ENCODE measurements at places on chromosomes 16 and 17.

GRCh38 chr17:29663155-29663554 is 40.4 kb upstream of the CORO6 start:
- no peak for DNase-seq

DNA sequence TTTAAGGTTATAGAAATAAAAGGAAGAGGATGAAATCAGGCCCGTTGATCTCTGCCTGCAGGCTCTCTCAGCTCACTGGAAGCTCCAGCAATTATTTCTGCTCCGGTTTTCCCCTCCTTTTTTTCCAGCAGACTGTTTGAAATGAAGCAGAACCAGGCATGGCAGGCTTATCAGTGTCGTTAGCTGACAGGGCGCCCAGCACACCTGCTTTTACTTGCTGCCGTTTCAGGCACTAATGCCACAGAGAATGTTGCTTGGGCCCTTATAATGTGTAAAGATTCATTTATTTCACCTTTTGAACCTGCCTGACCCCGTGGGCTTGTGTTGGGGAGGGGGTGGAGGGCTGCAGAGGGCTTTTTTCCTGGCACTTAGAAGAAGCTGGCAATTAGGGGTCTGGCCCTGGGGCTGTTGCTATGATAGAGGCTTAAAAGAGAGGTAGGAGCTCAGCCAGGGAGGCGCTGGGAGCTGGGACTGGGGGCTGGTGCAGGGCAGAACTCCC is 108.1 kb downstream of the IRX3 start:
- no peak for DNase-seq

DNA sequence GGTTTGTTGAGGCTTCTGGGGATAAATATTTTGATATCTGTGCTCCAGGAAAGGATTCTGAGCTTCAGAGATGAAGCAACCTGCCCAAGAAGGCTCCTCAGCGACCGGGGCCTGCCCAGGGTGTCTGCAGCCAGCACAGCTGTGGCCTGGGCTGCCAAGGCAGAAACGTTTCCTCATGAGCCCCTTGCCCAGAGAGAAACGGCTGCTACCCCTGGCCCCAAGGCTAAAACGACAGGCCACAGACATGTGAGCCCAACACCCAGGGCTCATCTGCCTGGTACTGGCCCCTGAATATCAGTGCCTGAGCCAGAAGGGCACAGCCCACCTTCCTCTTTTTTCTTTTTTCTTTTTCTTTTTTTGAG is 45.4 kb upstream of the RASD1 start:
- DNase-seq = no peak

DNA sequence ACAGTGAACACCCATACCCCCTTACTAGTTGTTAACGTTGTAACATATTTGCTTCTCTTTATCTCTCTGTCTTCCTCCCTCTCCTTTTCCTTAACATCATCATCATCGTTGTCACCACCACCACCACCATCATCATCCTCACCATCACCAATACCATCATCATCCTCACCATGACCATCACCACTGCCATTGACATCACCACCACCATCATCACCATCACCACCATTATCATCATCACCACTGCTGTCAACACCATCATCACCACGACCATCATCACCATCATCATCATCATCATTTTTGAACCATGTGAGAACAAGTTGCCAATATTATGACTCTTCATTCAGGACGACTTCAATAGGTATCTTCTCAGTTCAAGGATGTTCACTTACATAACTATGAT is 35.5 kb downstream of the SHISA6 start:
- peak; percentile 24 for DNase-seq

- no peak for DNase-seq
These were observed 278.9 kb upstream of the KCNJ16 start for GRCh38 chr17:69796078-69796477.

- no peak for DNase-seq
These were observed at the start of gene ITGB4 for GRCh38 chr17:75720656-75721462. TSS of gene ITGB4 (plus strand) at chr17:75721459. CDS start at chr17:75724704, 3,245 bp downstream.

GRCh38 chr17:42428141-42428944 is 5.3 kb upstream of the CAVIN1 start:
- DNase-seq = no peak

GRCh38 chr16:86044881-86045590 is 146.1 kb downstream of the IRF8 start:
- no peak for DNase-seq

DNA sequence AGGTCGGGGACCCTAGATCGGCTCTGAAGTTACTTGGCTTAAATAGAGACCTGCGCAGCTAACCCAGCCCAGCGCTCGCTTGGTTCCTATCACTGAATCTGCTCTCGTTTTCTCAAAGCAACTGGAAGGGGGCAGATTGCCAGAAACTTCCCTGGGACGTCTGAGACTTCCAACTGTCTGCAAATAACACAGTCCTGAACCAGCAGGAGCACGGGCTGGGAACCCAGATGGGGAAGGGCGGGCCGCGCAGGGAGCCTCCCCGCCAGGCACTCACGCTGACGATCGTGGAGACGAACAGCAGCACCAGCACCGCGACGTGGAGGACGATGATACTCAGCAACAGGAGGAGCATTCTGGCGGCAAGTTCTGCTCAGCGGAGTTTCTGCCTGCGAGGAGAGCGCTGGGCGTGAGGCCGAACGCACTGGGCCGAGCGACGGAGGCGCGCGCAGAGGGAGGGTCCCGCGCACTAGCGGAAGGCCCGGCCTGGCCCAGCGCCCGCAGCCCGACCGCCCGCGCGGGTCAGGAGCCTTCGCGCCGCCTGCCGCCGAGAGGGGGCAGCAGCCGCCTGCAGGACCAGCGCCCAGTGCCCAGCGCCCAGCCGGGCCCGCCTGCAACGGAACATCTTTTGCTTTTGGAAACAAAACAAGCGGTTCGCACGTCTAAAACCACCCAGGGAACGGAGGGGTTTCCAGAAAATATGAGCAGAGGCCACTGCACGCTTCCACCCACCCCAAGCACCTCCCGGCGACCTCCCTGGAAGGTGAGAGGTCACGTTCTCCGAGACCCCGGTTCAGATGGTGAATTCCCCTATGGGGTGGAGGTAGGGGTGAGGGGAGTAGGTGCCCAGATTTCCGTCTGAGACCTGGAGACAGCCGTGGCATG is 4.5 kb downstream of the PMP22 start:
- peak; percentile 92 for DNase-seq

DNA sequence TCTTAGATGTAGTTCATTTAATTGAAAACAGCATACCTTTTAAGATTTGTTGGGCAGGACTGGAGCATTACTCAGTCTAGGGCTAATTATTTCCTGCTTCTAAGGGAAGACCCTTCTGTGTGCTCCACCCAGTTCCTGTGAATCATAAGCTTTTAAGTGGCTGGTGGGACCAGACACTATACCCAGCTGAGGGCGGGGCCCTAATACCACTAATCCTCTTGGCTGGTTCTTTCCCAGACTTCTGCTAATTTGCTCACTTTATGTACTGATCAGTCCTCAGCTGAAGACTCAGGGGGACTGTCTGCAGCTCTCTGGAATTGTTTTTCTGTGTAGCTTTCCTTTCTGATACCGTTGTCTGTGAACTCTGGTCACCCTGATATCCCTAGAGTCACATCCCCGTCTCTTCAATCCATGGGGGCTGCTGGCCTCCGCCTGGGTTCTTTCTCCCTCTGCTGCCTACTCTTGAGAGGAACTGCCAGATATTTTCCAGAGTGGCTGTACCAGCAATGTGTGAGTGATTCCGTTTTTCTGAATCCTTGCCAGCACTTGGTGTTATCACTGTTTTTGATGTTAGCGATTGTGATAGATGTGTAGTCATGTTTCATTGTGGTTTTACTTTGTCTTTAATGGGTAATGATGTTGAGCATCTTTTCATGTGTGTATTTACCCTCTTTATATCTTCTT is 35.1 kb downstream of the MFSD11 start:
- no peak for DNase-seq

DNA sequence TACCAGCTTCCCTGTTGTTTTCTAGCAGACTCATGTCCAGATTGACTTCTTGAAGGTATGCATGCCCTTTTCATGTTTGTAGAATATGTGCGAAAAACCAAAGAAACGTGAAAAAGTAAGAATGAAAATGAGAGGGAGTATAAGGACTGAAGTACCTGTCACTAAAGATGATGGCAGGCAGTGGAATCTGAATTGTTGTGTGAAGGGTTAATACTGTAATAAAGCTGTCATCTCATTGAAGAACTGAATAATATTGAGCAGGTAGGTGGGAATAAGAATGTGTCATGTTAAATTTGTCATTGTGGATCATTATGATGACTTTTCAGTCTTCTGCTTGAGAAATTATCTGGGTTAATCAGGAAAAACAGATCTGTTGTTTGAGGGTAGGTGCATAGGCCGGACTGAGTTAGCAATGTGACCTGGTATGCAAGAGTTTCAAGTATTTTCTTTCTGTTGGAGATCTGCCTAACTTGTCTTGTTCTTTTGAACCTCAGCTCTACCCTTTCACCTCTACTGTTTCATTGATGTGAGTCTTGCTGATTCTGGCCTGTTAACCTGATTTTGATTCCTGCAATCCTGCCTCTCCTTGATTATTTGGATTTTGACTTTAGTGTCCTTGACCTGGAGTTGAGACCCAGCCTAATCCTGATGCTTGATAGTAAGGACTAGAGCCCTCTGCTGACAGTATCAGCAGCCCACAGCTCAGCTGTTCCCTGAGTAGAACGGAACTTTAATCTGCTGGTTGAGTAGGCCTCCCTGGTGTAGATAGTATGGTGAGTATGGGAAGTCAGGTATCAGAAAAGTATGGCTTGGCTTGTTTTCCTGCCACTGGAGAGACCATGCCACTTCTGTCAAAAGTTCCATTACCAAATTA is 64.6 kb downstream of the MAP2K4 start:
- no peak for DNase-seq

GRCh38 chr16:3481696-3482658 is 13.3 kb downstream of the C16orf90 start:
- no peak for DNase-seq

DNA sequence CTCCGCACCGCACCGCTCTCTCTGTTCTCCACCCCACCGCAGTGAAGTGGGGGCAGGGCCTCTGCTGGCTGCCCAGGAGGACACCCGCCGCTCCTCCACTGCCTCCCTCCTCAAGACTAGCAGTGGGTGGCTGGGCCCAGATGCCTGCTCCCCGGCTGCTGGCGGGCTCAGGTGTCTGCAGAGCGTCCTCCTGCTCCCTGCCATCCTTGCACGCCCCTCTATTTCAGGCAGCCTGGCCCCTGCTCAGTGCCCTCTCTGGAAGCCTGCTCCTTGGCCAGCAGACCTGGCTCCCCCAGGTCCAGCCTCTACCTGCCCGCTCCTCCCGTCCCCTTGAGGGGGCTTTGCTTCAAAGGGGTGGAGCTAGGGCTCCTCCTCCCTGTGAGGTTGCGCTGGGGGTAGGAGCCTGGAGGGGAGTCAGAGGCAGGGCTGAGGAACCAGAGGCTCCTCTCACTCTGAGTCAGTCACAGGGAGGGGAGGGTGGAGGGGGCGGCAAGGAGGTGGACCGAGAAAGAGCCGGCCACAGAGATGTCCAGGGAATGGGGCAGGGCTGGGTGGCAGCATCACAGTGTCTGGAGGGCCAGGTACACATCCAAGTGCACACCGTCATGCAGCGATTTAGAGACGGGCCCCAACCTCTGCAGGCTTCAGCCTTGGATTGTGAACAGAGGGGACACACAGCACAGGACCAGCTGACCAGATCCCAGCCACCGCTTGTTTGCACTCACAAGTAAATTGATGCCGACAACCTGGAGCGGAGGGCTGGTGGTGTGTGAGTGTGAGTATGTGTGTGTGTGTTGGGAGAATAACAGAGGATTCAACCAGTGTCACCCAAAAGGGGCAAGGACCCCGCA is 9.8 kb upstream of the TMEM92 start:
- DNase-seq = no peak

Measured in coronary artery (tissue), 2 donors.